ENCODE measurements at places on chromosomes 6 and 20.

DNA sequence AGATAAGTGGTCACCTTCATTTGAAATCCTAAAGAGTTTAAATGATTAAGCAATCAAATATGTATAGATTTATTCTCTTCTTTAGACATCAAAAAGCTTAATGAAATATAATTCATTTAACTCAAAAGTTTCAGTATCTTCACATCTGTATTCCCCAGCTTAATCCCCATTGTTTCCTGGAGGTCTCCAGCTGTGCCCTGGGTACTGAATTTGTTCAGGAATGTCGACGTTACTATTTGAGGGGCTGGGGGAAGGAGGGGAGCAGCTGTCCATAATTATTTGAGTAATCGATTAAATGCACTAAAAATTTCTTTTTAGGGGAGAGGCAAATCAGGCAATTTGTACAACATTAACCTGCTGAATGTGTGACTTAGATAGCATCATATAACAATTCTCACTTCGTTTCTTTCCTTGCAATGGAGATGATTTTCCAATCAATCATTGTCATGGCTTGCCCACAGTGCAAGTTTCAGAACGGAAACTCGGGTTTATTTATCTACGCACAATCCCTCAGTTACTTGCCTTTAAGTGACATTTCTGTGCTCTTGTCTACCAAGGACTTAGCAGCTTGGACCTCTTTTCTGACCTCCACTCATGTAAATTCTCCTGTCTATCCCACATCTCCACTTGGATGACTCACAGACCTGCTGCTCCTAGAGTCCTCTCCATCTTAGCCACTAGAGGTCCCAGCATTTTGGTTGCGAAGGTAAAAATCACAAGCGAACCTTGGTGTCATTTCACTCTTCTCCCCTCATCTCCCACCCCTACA lies 3.9 kb downstream of the DOK5 start:
- DNase-seq: no peak

DNA sequence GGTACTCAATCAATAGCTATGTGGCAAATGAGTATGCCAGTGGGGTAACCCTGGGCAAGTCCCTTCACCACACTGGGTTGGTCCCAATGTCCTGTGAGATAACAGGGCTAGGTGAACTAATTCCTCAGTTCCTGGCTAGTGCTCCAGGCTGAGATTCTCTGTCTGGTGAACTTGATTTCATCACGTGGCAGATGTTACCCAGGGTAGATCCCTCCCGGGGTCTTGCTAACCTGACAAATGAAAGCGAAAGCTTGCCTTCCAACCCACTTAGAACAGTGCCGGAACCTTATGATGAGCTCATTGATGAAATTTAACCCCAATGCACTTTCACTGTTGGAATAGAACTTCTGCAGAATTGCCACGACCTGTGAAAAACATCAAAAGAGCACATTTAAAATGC lies 6.6 kb upstream of the ANKRD60 start:
- DNase-seq: no peak

DNA sequence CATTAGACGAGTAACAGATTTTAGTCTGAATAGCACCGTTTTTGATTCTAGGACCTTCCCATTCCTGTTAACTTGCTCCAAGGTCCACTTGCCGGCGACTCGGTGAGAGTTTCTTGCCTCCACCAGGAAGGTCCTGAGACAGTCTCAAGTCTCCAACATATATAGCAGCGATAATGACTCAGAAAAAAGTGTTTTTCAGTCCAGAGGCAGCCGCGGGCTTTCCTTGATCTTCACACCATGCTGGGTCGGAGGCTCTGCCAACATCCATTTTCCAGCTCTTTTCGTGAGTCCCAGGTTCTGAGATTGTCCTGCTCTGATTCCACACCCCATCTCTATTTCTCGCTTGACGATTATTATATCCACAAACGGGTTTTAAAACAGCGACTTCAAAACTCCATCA lies 170.5 kb downstream of the GPX5 start:
- no peak for DNase-seq

- no peak for DNase-seq
These were observed 46.4 kb downstream of the ORC3 start for GRCh38 chr6:87636315-87636714.

- no peak for DNase-seq
These were observed 152.1 kb upstream of the RALGAPA2 start for GRCh38 chr20:20864351-20865096.

- DNase-seq: no peak
These were observed 98.0 kb downstream of the ANKRD6 start for GRCh38 chr6:89530982-89531381.
